ENCODE measurements at places on chromosomes 6 and 20.

GRCh38 chr20:17875106-17875980, 93.3 kb downstream of the SNX5 start:
- peak; percentile 65 for DNase-seq

GRCh38 chr20:58550275-58551059, 35.3 kb upstream of the APCDD1L start:
- peak; percentile 67 for DNase-seq

- no peak for DNase-seq
Measured at GRCh38 chr20:16407251-16408067, 165.8 kb downstream of the KIF16B start.

DNA sequence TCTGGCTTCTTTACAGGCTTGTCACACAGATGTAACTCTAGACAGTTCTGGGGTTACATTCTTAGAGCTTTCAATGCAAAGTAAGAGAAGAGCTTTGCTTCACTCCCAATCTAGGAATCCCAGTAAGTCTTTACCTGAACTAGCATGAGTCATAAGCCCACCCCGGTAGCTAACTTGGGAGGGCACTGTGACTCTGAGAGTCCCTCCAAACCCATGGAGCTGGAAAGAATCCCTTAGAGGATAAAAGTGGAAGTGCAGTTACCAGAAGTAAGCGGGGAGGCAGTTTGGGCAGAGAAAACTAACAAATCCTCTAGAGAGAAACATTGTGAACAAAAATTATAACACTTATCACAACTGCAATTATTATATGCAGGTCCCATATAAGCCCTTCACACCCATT, 84.0 kb upstream of the SMLR1 start:
- no peak for DNase-seq

GRCh38 chr6:150915880-150916265, 50.4 kb downstream of the MTHFD1L start:
- no peak for DNase-seq
